ENCODE measurements at places on chromosomes 13 and 19.

DNA sequence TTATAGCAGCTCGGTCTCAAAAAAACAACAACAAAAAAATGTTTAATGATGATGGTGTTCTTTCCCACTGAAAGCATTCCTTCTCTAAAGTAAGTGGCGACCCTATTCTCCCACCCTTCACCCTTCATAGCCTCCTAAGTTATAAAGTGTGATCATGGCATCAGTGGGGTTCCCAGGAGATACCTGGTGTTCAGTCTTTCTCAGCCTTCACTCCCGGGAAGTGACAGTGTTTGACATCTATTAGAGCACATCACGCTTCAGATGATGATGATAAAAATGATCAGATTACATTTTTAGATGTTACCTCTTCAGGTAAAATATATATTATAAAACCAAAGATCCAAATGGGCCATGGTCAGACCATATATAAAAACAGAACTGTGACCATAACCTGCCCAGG, 51.0 kb downstream of the TGDS start:
- DNase-seq: no peak

GRCh38 chr13:33101835-33102234, 85.6 kb downstream of the KL start:
- no peak for DNase-seq

GRCh38 chr19:35552534-35553384, 7.3 kb downstream of the TMEM147 start:
- DNase-seq: no peak

- DNase-seq: no peak
These were observed 22.3 kb downstream of the TJP3 start for GRCh38 chr19:3730457-3730958.

DNA sequence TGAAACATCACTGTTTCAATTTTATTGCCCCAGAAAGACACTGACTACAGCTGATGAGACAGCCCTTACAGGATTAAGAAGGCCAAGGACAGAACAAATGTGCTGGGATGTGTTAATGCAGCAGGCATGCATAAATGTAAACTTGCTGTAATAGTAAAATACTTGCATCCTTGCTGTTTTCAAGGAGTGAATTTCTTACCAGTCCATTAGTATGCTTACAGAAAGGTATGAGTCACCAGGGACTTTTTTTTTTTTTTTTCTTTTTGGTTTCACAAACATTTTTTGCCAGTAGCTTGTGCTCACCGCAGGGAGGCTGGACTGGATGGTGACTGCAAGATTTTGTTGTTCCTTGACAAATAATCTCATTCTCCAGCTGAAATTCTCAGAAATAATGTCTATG, 55.1 kb downstream of the GPR180 start:
- DNase-seq: no peak

DNA sequence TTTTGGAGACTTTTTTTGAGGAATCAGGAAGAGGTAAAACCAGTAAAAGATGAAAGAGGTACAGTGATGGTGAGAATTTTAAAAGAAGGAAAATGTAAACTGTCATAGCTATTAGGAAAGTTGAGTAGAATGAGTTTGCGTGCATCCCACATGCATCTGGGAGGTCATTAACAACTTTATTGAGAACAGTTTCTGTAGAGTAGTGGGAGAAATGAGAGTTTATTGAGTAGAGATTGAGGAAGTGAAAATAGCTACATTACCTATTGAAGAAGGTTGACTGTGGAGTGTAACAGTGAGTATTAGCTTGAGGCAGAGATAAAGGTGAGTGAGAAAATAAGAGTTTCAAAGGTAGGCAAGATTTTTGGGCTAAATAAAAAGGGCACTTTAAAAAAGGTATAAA, 38.7 kb downstream of the BRCA2 start:
- DNase-seq: no peak

DNA sequence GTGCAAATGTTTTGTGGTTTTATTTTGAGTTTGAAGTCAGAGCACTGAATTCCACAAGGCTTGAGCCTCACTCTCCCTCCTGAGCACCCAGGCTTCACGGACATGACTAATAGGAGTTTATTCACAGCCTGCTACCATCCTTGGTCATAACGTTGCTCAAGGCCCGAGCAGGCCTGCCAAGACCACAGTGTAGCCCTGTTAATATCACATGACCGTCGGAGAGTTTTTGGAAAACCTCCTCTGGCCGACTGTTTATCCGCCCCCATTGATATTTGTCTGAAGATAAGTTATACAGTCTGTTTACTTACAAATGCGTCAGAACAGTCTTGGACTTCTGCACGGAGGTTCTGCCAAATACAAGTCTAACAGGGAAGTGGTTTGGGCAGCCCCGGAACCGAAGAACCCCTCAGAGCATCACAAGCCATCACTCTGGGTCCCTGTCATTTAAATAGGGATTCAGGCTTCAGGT, 89.9 kb downstream of the COL4A2 start:
- DNase-seq: no peak

DNA sequence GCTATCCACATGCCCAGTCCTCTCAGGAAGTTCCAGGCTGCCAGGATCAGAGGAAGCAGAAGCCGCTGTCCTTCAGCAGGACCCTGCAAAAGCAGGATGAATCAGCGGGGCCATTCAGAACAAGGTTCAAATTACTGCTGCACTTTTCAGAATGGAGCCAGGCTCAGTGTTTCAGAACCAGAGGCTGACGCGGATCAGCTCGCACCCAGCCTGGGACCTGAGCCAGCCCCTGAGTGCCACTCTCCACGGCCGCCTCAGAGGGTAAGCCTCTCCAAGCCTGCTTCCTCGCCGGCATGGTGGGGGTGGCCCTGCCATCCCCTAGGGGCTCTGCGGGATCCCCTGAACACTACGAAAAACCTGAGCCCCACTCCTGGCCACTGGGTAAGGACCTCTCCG, 24.7 kb downstream of the RASA3 start:
- no peak for DNase-seq

DNA sequence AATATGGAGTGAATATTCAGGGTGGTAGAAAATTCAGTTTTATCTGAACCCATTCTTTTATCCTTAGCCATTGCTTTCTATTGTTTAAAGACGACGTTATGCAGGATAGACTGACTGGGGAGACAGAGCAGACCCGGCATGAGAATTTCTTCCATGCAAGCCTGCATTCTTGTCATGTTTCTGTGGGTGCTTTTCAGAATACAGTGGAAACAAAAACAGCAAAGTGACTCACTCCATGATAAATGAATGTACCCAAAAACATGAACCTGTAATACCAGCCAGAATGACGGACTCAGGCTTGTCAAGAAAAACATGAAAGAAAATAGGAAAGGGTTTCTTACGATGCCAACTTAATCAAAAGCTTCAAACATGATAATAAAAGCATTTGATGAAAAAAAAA, 924.0 kb downstream of the EFNB2 start:
- no peak for DNase-seq

DNA sequence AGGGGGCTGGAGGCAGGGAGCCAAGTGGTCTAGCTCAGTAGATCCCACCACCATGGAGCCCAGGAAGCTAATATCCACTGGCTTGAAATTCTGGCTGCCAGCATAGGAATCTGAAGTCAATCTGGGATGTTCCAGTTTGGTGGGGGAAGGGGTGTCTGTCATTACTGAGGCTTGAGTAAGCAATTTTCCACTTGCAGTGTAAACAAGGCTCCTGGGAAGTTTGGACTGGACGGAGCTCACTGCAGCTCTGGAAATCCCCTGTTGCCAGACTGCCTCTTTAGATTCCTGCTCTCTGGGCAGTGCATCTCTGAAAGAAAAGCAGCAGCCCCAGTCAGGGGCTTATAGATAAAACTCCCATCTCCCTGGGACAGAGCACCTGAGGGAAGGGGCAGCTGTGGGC, 349.2 kb upstream of the KLHL1 start:
- DNase-seq: no peak
